Lung microvascular endothelial cell (primary cell): ENCODE measurements at places on chromosomes 4 and X.
A peak's percentile ranks its signal among the peaks of the same experiment; 100 is the strongest.

GRCh38 chr4:152944666-152945320 is 8.7 kb downstream of the FHDC1 start:
- no peak for DNase-seq

DNA sequence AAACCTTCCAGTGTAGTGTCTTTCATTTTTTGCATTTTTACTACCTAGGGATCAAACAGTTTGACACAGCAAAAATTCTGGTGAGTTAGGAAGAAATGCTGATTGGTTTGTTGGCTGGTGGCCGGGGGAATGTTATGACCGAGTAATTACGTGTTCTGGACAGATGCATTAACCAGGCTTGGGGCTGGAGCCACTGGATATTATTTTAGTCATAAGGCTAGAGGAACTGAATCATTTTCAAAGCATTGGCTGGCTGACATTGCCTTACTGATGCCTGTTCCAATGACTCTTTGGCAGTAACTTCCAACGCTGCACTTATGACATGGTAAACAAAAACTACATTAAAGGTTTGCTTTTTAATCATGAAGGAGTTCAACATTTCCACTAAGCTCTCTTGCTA is 84.6 kb downstream of the FBXO8 start:
- DNase-seq: peak; percentile 84

DNA sequence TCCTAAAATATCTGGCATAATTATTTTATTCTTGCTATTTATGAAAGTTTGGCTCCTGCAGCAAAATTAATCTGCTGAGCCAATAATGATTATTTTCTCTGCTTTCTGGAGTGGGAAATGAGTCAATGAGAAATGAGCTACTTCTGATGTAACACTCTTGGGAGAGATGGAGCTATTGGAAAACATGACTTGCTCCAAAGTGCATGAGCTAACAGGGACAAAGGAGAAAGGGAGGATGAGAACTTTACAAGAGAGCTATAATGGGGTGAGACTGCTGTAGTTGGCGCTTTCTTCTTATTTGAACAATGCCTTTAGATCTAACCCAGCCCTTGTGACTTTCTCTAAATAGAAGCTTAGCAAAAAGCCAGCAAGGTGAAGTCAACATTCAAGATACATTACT is 615.1 kb downstream of the ANKRD50 start:
- no peak for DNase-seq

- no peak for DNase-seq
Observed at GRCh38 chr4:11626066-11626465, 197.4 kb upstream of the HS3ST1 start.

GRCh38 chrX:31012509-31013025 is 59.3 kb downstream of the FTHL17 start:
- no peak for DNase-seq

- no peak for DNase-seq
Observed at GRCh38 chrX:148567229-148567628, 66.8 kb downstream of the AFF2 start.

DNA sequence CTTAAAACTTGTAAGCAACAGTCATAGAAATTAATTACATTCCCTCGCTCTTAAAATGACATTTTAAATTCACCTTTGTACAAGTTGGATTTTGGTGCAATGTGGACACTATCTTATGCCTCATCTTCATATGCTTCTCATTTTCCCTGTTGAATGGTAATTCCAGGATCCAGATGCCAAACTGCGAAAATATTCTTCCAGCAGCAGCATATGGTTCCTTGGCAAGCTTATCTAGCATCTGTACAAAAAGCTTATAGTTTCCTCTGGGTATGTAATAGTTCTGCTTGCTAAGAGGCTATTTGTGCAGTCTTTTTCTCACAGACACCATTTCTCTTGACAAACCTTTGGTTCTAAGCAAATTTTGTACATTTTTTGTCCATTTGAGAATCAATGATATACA is 2079.7 kb upstream of the AGA start:
- no peak for DNase-seq

DNA sequence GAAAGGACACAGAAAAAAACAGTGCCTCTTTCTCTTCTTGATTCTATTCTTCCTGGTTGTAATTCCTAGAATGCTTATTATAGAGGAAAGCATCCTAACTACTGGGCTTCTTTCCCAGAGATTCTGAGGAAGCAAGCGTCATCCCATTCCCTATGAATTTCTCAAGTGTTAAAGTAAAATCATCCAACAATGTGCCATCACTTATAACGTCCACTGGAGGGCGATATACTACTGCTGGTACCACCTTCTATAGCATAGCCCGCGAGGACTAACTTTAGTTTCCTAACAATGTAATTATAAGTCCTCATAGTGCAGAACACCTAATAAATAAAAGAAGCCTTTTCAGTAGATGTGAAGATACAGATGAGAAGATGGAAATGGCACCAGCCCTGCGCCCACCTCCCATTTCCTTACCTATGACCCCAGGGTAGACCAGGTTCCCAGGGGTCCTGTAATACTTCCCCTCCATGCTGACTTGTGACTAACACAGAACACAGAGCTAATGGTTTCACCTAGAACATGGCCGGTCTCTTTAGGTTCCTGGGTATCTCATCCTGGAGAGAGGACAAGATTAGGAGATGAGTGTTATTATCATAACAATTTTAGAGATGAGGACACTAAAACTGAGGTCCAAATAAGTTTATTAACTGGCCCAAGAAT is 4.2 kb downstream of the CENPVL3 start:
- DNase-seq: peak; percentile 50

- no peak for DNase-seq
Observed at GRCh38 chr4:182967403-182967802, 50.2 kb upstream of the DCTD start.

- peak; percentile 64 for DNase-seq
Observed at GRCh38 chrX:38220024-38220414, 652 bp downstream of the SRPX start.

- peak; percentile 81 for DNase-seq
Observed at GRCh38 chr4:150217192-150217591, 138.9 kb downstream of the DCLK2 start.

GRCh38 chr4:38364383-38364963 is 299.5 kb upstream of the KLF3 start:
- no peak for DNase-seq

DNA sequence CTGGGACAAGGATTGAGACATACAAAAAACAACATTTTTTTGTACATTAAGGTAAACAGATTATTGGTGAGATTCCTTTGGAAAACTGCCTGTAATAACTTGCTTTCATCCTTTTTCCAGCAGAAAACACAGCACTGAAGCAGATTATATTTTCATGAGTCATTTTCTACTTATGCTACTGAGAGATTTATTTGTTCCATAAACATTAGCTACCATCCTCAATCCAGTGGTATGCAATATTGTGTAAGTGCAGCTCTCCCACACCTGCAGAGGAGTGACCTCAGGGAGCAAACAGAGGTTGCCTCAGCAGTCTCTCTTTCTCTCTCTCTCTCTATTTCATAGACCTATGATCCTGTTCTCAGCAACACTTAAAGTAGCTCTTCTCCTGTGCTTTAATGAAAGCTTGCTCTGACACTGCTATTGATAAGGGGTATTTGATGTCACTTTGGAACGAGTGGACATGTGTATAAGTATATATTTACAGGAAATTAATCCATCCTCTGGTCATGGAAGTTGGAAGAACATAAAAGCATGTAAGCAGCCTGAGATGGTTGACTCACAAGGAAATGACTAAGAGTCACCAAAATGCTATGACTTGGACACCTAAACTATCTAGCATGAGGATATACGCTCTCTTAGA is 163.7 kb upstream of the SPANXC start:
- peak; percentile 71 for DNase-seq

- no peak for DNase-seq
Observed at GRCh38 chr4:118757761-118758251, 72.6 kb downstream of the METTL14 start.

DNA sequence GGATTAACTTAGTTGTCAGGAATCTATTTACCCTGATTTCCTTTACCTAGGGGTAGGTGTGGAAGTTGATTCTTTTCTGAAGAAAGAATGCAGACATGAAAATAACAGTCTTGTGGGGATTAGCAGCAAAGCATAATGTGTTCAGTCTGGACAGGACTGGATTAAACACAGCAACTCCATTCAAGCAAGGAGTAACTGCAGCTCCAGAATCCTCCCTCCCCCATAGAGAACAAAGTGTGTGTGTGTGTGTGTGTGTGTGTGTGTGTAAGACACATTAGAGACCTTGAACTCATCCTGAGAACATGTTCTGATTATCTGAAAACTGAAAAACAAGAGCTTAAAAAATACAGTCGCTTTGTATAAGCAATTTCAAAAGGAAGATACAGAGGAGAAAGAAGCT is 9.3 kb downstream of the C4orf54 start:
- DNase-seq: no peak

DNA sequence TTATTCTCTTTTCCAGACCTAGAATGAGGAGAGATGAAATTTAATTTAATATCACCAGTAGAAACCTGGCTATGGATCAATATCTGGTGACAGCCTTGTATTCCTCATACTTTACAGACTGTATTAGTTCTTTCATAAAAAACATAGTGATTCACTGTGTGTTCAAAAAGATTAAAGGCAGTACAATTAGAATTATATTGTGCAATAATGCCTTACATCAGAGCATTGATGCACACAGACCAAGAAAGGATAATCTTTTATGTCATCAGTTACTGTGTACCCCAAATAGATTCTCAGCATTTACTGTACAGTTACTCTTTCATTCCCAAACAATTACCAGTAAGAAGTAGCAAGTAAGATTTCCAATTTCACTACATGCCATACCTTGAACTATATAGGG is 260.5 kb upstream of the ANXA10 start:
- no peak for DNase-seq

GRCh38 chrX:47576021-47576898 is 6.0 kb upstream of the TIMP1 start:
- no peak for DNase-seq

DNA sequence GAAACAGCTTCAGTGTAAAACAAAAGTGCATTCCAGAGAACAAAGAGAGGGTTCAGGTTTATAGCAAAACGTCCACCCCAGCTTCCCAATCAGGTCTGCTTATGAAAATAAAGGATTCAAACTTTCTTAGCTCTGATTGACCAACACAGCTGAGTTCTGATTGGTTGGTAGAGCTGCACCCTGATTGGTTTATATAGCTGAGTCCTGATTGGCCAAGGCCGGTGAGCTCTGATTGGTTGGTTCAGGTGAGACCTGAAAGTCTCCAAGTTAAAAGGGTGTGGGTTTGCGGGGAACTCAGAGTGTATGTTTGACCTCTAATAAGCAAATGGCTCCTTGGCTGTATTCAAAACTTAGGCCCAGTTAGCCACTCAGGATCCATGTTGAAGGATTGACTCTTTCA is 20.9 kb downstream of the CLRN2 start:
- no peak for DNase-seq

GRCh38 chr4:87038837-87039615 is 104.2 kb downstream of the AFF1 start:
- DNase-seq: peak; percentile 93
